Hematopoietic multipotent progenitor cell treated with erythropoietin and hydrocortisone succinate and interleukin-3 and kit ligand, for 6 days (in vitro differentiated cells): ENCODE measurements at places on chromosomes 3 and 15.

DNA sequence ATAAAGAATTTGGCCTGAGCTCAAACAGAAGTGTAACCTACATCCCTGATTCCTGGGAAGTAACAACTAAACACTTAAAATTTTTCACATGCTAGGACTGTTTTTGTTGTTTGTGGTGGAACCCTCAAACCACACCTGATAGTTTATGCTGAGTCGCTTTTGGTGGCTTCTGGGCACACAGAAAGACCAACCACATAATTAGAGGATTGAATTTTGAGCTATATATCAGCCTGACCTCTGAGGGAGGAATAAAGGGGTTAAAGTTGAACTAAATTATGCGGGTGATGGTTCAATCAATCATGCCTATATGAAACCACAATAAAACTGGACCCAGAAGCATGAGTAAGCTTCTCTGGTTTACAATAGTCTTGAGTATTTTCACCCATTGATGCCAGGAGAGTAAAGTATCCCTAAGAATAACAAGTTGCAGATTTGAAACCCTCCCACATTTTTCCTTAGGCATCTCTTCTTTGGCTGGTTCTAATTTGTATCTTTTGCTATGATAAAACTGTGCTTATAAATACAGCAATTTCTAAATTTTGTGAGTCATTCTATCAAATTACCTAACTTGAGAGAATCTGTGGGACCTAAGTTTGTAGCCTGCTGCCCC is 1304.5 kb upstream of the GBE1 start:
- DNase-seq: no peak

GRCh38 chr3:127217596-127218453 is 24.9 kb downstream of the PRR23E start:
- no peak for DNase-seq

- no peak for DNase-seq
Observed at GRCh38 chr3:81416812-81417211, 344.6 kb downstream of the GBE1 start.

DNA sequence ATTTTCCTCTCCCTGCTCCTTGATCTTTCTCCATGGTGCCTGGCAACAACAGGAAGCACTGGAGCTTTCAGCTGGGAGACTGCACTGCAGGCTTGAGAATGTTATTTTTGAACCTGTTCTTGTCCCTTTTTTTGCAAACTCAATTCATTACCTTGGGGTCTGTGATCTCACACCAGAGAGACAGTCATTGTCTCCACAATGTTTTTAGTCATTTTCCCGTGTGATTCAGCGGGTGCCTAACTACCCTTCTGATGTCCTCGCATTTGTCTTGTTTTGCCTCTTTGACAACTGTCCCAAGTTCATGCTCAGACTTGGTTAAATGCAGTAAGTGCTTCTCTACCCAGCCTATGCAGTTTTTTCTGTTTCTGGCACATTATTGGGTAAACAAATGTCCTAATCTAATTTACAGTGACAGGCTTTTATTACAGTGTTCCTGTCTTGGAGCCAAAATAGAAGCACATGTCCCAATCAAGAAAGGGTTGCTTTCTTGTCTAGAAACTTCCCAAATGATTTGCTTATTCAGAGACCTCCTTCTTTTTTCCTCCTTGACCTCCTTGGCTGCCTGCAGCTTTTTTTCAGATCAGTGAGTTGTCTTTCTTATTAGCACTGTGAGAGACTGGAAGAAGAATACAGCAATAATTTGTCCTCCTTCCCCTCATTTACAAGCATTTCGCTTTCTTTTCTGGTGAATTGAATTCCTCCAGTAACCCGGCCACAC is 162.4 kb downstream of the NSUN3 start:
- DNase-seq: no peak

DNA sequence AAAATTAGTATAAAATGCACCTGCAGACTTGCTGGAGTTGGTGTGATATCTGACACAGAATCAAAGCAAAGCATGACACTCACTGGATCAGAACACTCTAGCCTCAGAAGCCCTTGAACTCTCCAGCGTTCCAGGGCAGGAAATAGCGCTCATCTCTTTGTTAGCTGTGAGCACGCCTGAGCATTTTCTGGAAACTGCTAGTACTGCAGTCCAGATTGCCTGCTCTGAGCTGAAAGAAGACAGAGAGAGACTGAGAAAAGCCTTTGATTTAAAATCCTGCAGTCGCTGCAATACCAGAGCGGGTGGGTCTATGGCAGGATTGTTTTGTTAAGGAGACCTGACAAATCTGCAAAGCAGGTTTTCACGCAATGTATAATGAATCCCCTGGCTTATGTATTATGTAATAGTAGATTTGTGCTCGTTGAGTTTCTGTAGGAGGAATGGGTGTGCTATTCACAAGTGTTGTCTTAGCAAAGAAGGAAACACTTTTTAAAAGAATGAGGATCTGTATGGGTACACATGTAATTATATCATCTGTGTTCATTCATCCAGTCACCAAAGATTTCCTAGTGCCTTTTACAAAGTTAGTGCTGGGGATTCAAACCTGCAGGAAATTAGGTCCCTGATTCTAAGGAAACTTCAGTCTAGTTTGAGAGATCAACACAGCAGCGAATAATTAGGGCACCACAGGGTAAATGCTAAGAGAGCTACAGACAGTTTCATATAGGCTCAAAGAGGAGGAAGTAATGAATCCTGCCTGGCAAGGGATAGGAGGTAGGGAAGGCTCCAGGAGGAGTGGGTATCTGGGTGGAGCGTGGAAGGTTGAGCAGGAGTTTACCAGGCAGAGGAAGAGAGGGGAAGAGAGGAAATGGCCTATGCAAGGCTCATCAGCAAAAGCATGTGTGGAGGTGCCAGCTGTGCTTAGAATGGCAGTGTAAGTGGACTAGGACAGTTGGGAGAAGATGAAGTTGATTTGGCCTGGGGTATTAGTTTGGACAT is 26.1 kb upstream of the MGLL start:
- no peak for DNase-seq

- no peak for DNase-seq
Observed at GRCh38 chr3:185754920-185755319, 69.9 kb downstream of the IGF2BP2 start.

DNA sequence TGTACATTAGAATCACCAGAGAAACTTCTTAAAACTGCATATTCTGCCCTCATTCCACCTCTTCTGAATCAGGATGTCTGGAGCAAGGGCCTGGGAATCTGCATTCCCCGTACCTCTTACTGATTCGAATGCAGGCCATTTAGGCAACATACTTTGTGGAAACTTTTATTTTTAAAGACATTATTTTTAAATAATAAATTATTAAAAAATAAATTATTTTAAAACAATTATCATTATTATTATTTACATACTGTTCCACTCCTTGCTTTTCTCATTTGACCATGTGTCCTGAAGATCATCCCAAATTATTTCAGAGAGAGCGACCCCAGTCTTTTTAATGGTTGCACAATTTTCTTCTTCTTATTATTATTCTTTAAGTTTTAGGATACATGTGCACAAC is 336.6 kb upstream of the TBC1D5 start:
- no peak for DNase-seq

DNA sequence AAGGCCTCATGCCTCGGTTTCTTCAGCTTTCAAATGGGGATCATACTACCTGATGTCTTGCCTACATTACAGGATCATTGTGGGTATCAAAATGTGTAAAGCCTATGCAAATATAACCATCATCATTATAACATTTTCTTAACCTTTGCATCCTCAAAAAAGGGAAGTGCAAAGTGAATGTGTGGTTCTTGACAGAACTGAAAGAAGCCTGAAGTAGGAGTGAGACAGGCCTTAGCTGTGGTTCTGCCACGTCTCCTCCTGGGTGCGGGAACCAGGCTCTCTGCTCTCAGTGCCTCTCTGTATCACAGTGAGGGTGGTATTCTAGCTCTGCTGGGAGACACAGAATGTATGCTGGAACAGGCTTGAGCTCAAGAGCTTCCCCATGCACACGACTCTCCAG is 316.9 kb upstream of the ICE2 start:
- no peak for DNase-seq
